Astrocyte (in vitro differentiated cells and primary cell): ENCODE measurements at places on chromosomes 1 and 21. TPM values are rescaled to one million over a fixed set of nuclear protein-coding genes. Genes with fewer than 3 reads are reported as not detected.

Gene TSTD1
- 9.5 TPM in 2 replicates for total RNA-seq

Gene PALMD
- total RNA-seq: 0.41 and 0.58 TPM in 2 replicates

Gene SLC6A9
- total RNA-seq: 45.2 and 51.4 TPM in 2 replicates

Gene FOXD2
- 0.07 TPM in 1 of 2 replicates, not detected in the other for total RNA-seq

Gene SELL
- 0.54 and 1.5 TPM in 2 replicates for total RNA-seq
